ENCODE measurements at places on chromosomes 3 and 15.

DNA sequence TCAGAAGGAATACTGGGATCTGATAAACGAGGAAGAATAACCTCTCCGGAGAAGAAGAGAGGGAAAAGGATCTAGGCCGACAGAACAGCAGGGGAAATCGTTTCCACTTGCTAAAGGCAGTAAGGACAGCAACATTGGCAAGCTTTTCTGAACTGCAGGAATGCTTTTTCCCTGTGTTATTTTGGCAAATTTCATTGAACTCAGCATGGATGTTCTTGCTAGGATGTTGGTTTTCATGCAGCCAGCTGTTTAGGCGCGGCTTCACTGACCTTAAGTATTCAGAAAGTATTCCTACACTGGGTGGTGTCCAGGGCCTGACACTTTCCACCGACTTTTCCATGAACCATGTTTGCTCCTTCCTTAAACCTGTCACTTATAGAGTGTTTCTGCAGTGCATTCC lies 489.7 kb downstream of the CNTN3 start:
- DNase-seq: no peak

GRCh38 chr3:141939759-141940158 lies 63.3 kb downstream of the ATP1B3 start:
- DNase-seq: no peak

DNA sequence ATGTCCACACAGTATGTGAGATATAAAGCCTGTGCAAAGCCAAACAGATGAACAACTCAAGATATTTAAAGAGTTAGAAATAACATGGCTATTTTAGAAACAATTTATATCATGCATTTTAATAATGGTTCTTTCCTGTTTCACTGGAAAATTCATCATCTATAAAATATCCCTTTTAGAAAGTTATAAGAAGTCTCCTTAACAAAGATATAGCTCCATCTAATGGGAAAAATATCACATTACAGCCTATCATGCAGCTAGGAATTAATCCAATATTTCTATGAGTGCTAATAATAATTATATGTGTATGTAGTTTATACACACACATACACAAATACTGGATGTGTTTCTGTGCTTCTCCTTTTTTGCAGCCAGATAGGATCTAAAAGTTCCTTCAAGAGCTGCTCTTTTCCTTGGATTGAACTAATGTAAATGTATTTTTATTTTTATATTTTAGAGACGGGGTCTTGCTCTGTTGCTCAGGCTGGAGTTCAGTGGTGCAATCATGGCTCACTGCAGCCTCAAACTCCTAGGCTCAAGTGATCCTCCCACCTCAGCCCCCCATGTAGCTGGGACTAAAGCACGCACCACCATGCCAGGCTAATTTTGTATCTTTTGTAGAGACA lies 21.6 kb downstream of the RPL22L1 start:
- DNase-seq: no peak

DNA sequence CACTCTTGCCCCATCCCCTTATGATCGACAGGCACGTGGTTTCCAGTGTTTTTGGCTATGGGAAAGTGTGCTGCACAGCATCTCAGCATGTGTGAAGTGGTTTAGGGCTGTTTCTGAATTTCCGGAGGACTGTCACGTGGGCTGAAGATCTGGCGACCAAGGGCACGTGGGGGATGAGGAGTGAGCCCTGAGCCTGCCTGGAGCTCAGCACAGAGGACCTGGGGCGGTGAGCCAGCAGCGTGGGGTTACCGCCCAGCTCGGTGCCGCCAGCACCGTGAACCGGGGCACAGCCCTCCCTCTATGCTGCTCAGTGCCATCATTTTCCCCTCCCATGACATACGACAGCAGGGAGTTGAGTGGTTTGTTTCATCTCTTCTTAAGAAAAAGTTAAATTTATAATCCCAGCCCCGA lies 150.2 kb downstream of the DNAJB8 start:
- DNase-seq: no peak

DNA sequence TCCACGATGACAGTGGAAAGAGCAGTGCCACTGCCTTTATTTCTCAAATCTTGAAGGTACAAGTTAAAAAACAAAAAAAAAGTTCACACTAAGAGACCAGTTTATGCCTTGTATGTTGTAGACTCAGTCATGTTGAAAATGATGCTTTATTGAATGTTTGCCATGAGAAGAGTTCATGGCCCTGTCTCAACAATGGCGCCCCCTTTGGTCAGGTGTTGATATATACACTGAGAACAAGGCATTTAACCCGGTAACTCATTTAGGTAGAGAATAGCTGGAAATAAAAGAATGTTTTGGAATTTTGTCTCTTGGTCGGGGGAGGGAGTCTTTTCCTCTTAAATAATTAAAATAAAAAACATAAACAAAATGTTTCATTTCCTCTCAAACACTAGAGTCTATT lies 145.6 kb upstream of the SLC2A2 start:
- no peak for DNase-seq

GRCh38 chr3:34283751-34284150 lies 485.3 kb downstream of the PDCD6IP start:
- DNase-seq: no peak

All from C1 segment of cervical spinal cord (tissue), 14 donors.